ENCODE measurements at places on chromosomes 3 and 15. TPM values are rescaled to one million over a fixed set of nuclear protein-coding genes. Genes with fewer than 3 reads are reported as not detected.

Gene LDHAL6B
- total RNA-seq = not detected

Gene THPO
- not detected for total RNA-seq

Gene PP2D1
- total RNA-seq = not detected

Gene GRM7
- 0.14 TPM for total RNA-seq

Gene PAK6
- 3.0 TPM for total RNA-seq

Gene CFAP44
- 12.3 TPM for total RNA-seq

Gene ZNF860
- total RNA-seq = 1.6 TPM

Gene ZNF660
- total RNA-seq = 0.55 TPM

Gene CCRL2
- total RNA-seq = 7.0 TPM

Gene MINAR1
- 1.1 TPM for total RNA-seq

Gene EFHB
- total RNA-seq = 0.64 TPM

Gene ALG1L2
- total RNA-seq = not detected

Gene GABRG3
- total RNA-seq = not detected

Gene NPAP1
- not detected for total RNA-seq

Gene FGF7
- 11.2 TPM for total RNA-seq

Gene DUOXA1
- 1.4 TPM for total RNA-seq

Gene SLC28A1
- not detected for total RNA-seq

Gene POC1A
- total RNA-seq = 2.2 TPM

Gene GCNT3
- total RNA-seq = 289 TPM

Gene RPP14
- 19.1 TPM for total RNA-seq

Gene ESYT3
- 2.0 TPM for total RNA-seq

Gene TNFAIP8L3
- total RNA-seq = 6.8 TPM

Gene TTLL13
- total RNA-seq = not detected

Gene RAD54L2
- 13.1 TPM for total RNA-seq

Gene BLOC1S6
- 24.2 TPM for total RNA-seq

Gene RHOV
- 4.0 TPM for total RNA-seq

Gene IL12A
- 3.4 TPM for total RNA-seq

Gene CA12
- total RNA-seq = 294 TPM

Gene ANKRD63
- total RNA-seq = not detected

Gene RBMS3
- total RNA-seq = 11.1 TPM

Gene CDHR4
- not detected for total RNA-seq

Gene STAB1
- 69.2 TPM for total RNA-seq

Gene CPEB1
- total RNA-seq = not detected

Gene RTP1
- not detected for total RNA-seq

Gene SPSB4
- not detected for total RNA-seq

Gene SLC9A9
- 1.1 TPM for total RNA-seq

Gene GCSAM
- total RNA-seq = 0.64 TPM

Gene NOX5
- 0.27 TPM for total RNA-seq

Gene CRYGS
- not detected for total RNA-seq

Gene CEP19
- 1.8 TPM for total RNA-seq

Gene ZMYND10
- not detected for total RNA-seq
